ENCODE measurements at places on chromosomes 2 and 18.

DNA sequence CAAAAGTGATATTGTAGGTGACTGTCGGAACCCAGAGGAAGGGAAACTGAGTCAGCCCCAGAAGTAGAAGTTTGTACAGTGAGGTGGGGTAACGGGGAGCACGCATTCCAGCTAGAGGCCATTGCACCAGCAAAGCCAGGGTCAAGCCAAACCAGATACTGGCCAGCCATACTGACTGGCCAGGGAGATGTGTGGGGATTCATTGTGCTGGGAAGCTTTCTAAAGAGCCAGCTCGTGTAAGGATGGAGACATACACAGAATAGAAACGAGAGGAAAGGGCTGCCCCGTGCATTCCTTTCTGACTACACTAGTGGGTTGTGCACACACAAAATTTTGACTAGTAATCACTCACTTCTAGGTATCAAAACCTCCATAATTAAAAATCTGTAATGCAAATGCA is 175.3 kb upstream of the PID1 start:
- no peak for DNase-seq

DNA sequence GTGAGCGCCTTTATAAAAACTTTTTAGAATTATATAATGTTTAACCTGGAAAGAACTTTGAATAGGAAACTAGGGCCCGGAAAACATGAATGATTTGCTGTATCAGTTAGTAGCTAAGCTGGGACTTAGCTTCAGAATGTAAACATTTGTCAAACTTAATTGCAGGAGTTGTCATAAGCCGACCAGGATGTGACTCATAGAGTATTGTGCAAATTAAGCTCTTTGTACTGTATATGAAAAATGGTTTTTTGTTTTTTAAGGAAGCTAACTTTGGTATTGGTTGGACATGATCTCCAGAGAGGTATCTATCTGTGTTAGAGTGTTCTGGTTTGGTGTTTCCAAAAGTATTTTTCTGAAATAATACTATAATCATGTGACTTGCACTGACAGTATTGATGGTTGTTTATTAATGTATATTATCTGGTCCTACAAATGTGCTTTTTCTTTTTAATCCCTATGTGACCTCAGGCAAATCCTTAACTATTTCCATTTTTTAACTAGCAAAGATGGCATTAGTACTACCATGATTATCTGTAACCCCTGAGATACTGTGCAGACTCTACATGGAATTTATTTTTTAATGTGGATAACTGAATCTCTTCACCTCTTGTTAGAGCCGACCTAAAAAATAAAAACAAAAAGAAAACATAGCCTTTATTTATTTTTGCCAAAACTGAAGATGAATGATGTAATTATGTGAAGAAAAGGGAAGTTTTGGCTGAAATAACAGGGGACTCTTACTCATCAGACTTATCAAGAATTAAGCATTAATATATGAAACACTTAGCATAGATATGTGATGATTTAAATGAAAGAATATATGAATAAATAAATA is 11.7 kb downstream of the YIPF4 start:
- no peak for DNase-seq

DNA sequence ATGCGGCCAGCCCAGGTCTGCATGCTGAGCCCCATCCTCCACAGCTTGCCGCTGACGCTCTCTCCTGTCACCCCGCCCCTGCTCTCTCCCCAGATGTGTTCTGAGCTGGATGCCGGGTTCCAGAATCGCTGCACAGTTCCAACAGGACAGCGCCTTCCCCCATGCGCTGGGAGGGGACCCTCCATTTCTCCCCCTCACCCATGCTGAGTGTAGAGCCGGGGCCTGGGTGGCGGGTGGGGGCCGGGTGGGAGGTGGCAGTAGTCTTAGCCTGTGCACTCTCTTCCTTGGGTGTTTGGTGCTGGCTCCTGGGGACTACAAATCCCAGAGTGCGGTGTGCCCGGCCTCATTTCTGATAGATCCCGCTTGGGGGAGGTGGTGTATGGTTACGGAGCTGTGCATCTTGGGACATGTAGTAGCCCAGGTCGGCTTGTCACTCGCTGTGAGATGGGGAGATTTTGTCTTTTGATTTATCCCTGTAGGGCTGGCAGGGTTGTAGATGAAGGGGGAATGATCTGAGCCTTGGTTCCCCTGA is 6.8 kb downstream of the DNAJB2 start:
- DNase-seq: no peak

DNA sequence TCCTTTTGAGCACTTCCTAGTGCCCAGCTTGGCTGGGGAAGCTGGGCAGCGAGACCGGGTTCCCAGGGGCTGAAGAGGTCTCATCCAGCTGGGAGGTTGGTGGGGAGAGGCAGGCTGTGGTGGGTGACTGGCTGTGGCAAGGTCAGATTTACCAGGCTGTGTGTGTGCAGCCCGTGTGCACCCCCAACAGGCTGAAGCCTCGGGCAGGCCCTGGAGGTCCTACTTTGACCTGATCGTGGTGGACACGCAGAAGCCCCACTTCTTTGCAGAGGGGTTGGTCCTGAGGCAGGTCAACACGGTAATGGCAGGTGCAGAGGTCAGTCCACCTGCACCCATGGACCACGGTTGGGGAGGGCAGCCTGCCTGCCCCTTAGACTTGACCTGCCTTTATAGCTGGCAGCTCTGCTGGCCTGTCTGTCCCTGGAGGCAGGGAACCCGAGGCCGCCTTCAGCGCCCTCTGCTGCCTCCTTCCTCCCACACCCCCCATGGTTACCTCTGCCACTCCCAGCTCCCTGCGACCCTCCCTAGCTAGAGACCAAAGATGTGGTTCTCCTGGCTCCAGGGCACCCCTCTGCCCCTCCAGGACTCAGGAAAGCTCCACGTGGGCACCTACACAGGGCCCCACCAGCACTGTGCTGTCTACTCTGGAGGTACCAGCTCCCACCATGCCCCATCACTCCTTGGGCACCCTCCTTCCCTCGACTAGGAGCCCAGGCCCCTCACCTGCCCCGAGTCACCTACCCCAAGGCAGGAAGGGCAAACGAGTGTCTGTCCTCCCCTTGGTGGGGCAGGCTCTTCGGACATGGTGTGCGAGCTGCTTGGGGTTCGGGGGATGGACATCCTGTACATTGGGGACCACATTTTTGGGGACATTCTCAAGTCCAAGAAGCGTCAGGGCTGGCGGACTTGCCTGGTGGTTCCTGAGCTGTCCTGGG is 4.0 kb downstream of the NT5DC4 start:
- no peak for DNase-seq

- DNase-seq: no peak
Measured at GRCh38 chr2:203330434-203330833, 2.2 kb downstream of the ABI2 start.

GRCh38 chr2:44674473-44675284 is 266.8 kb upstream of the SIX3 start:
- DNase-seq: no peak

DNA sequence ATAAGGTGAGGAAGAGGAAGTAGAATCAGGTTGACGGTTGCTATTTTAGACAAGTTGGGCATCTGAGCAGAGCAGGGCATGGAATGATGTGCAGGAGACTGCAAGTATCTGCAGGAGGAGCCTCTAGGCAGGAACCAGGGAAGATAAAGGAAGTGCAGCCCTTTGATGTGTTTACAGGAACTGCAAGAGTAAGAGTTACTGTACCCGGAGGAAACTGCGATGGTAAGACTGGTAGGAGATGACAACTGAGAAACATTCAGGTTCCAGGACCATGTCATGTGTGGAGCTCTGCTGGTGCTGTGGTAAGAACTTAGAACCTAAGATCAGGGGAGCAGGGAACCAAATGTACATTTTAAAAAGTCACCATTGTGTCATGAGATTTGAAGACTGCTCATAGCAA is 134.3 kb upstream of the STON1 start:
- DNase-seq: no peak

DNA sequence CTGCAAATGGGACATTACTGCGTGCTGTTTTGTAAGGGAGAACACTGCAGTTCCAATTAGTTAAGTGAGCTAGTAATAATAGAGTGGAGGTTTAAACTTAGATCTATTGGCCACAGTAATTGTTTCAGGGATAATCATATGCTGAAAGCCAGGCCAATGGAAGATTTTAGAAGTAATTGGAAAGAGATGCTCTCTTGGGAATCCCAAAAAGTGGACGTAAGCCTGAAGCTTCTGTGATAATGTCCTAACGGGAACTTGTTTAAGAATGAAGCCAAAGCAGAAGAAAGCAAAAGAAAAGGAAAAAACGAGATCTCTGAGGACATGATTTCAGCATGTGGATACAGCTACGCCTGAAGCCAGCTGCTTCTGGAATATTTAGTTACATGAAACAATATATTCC is 594.6 kb downstream of the SLC4A3 start:
- DNase-seq: no peak

DNA sequence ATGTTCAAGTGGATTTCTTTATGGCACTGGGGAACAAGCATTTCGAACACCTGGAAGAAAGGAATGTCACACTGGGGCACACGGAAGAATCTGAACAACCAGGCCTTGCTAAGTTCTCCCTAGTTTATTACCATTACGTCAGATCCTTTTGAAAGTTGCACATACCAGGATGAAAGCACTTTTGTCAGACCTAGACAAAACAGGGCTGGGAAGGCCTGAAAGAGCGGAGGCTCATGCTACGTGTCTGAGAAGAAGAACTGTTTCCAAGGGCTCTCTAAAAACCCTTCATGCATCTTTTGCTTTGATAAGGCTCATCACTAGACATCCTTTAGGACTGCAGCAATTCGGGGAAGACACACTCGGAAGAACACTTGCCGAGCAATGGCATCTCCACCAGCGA is 15.4 kb upstream of the SLC25A52 start:
- DNase-seq: no peak

- DNase-seq: no peak
Measured at GRCh38 chr2:236180076-236180816, 12.1 kb upstream of the GBX2 start.

DNA sequence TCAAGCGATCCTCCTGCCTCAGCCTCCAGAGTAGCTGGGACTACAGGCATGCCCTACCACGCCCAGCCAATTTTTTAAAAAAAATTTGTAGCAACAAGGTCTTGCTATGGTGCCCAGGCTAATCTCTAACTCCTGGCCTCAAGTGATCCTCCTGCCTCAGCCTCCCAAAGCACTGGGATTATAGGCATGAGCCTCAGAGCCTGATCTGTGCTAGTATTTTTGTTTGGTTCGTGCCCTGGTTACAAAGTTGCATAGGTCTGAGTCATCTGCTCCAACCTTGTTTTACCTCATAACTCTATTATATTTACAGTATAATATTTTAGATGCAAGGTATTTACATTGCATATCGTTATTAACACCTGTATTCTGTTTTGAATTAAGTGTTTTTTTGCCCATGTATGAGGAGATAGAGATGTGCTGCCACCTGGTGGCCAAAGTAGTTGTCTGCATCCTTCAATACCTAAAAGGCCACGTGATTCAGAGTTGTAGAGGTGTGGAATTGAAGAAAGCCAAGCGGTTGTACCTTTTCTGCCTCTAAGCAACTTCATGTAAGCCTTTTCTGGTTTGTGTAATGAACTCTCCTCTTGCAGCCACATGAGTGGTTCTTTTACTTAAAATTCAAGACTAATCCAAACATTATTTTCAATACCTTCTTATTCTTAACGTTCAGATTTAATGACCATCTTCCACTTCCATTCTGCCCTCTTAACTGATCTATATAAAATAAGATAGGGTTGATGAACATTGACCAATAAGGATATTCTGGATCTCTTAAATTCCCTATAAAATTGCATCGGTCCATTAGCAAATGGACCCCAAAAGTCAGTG is 19.9 kb upstream of the CABYR start:
- peak; percentile 64 for DNase-seq

- DNase-seq: no peak
Measured at GRCh38 chr2:50957896-50958295, 74.0 kb downstream of the NRXN1 start.

DNA sequence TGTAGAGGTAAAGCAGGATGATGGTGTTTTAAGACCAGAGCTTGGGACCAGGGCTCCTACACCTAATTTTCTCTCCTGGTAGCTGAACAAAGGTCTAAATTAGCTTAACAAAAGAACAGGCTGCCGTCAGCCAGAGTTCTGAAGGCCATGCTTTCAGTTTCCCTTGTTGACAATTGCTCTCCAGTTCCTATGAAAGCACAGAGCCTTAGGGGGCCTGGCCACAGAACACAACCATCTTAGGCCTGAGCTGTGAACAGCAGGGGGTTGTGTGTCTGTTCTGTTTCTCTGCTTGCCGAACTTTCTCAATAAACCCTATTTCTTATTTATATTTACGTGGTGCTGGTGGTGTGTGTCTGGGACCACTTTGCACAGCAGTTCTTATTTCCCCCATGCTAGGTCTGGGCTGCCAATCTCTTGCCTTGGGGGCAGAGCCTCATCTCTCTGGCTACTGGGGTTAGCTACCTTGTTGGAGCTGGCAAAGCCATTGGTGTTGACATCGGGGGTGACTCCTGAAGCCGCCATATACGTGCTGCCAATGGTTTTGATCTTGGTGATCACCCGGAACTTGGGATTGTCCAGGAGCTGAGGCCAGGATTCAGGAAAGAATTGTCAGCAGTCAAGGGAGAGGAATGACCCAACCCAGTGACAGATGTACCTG is 29.0 kb downstream of the CENPO start:
- DNase-seq: no peak

- DNase-seq: no peak
Measured at GRCh38 chr18:3172097-3172496, 47.7 kb downstream of the MYOM1 start.

GRCh38 chr2:172889768-172890430 is 154.3 kb downstream of the RAPGEF4 start:
- DNase-seq: no peak

GRCh38 chr2:3472296-3472695 is 47.0 kb downstream of the ADI1 start:
- DNase-seq: no peak

DNA sequence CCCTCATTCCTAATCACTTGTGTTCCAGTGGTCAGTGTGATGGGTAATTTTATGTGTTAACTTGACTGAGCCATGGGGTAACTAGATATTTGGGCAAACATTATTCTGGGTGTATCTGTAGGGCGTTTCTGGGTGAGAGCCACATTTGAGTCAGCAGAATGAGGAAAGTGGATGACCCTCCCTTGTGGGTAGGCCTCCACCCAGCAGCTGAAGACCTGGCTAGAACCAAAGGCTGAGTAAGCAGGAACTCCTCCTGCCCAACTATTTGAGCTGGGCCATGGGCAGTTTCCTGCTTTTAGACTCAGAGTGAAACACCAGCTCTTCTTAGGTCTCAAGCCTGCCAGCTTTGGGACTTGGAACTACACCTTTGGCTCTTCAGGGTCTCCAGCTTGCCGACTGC is 141.8 kb downstream of the ACKR3 start:
- no peak for DNase-seq
